Fibroblast of skin of abdomen (primary cell): ENCODE measurements at places on chromosomes 1 and 21.

DNA sequence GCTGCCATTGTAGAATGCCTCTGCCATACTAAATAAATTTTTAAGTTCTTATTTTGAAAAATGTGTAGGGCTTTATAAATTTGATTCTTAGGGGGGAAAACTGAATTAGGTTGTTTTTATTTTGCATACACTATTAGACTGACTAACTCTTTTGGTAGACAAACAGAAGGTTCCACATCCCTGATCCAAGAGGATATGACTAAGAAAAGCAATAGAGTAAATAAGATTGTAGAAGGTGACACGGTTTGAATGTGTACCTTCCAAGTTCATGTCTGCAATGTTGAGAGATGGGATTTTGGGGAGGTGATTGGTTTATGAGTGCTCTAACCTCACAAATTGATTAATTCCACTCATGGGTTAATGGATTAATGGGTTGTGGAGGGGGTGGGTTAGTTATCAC, 127.9 kb downstream of the GLUL start:
- DNase-seq: no peak

GRCh38 chr21:41322496-41323382, 6.1 kb downstream of the FAM3B start:
- no peak for DNase-seq

DNA sequence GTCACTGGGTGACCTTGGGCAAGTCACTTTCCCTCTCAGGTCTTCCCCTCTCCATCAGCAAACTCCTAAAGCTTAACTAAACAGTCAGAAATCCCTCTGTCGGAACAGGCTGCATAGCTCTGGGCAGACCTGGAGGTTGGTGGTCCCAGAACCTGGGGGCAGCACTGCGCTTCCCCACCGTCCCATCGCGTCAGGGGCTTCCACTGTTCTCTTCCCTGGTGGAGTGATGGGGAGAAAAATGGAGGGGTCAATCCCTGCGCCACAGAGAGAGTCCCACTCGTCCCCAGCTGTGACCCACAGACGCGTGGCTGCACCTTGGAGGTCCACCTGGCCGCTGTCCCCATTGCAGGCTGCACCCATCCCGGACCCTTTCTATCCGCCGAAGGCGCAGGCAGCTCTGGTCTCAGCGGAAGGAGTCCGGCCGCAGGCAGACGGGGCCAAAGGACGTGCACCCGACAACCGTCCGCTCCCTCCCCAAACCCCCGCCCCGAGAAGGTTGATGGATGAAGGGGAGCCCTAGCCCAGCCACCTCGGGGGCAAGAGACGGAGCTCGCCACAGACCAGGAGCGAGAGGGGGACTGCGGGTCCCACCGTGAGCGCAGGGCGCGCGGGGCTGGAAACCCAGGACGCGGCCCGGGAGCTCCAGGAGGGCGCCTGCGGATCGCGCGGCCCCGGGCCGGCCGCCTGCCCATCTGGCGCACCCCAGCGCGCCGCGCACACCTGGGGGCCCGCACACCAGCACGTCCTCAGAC, 588 bp upstream of the WNT3A start:
- no peak for DNase-seq

DNA sequence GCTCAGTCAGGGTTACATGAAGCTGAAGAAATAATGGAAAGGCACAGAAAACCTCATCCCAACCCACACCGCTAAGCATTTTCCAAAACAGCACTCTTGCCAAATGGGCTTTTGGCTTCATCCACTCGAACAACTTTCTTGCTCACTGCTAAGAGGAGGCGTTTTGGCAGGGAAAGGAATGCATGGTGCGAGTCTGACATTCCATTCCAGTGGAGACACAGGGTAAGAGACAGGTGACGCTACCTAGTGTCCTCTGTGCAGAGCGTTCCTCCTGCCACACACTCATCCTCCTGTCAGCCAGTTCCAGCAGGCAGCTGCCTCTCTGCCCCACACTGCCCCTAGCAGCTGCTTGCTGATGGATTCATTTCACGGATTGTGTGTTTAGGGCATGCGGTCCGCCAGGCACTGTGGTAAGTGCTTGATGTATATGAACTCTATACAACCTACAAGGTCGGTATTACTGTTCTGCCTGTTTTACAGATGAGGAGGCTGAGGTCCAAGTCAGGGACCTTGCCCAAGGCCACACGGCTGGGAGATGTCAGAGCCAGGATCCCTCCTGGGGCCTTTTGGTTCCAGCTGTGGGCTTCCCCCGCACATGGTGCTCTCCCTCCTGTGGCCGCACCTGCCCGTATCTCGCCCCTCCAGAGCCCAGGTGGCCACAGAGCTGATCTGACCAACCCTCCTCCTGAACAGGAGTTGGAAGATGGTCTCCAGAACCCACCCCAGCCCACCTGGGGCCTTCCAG, 25.7 kb upstream of the BACE2 start:
- peak; percentile 92 for DNase-seq

DNA sequence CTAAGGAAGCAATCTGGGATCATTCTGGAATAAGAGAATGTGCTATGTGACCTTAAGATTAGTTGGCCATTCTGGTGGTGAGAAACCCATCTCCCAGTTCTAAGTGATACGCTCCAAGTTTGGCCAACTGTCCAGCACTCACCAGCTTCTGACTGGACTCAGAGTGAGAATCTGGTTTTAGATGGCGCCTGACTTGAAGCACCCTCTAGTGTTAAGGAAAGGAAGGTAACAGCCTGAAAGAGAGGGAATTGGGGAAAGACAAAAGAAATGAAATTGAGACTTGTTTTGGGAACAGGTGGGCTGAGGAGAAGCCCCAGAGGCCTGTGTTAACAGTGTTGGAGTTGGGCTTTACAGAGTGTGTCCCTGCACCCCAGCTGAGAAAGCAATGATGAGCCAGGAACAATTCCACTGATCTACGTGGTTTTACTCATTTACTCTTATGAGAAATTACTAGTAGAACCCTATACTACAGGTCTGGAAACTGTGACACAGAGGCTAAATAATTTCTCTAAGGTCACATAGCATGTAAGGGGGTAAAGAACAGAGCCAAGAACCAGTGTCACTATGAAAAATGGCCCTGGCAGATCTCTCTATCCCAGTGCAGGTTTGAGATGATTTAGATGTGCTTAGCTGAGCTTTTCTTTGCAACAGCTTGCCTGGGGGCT, 9.3 kb upstream of the FCAMR start:
- DNase-seq: no peak

GRCh38 chr1:201422436-201423030, 1.0 kb upstream of the TNNI1 start:
- no peak for DNase-seq

GRCh38 chr1:8082945-8083344, 56.8 kb upstream of the ERRFI1 start:
- peak; percentile 84 for DNase-seq

DNA sequence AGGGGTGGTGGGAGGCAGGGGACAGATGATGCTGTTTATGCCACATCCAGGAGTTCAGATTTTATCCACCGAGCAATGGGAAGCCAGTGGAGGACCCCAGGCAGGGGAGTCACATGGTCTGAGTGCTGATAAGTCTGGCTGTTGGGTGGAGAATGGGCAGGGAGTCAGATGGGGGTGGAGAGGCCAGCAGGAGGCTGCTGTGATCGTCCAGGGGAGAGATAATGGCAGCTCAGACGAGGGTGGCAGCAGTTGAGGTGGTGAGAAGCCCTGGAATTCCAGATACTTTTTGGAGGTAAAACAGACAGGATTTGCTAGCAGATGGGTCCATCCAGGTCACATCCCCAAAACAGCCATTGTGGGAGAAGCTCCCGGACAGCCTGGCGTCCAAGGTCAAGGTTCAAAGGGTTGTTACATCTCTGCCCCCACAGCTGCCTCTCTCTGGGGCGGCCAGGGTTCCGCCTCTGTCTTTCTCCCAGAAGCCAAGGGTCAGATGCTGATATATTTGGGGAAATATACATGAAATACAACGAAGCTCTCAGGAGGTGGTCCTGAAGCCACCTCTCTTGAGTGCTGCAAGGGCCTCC, 252.1 kb upstream of the TMEM51 start:
- DNase-seq: no peak

DNA sequence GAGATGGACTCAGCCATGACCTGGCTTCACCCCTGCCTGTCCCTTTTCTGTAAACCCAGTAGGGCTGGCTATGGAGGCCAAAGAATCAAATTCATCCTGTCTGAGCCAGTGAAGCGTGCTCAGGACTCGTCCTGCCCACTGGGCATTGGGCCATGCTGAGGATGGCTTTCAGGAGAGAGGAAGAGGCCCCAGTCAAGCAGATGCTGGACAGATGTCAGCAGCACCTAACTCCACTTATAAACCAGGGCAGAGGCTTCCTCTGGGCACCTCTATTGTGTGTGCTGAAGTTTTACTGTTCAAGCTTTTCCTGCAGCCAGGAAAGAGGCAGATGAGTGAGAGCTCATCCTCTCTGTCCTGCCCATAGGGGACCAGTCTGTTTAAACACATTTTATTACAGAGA, 97.4 kb upstream of the GCLM start:
- no peak for DNase-seq

DNA sequence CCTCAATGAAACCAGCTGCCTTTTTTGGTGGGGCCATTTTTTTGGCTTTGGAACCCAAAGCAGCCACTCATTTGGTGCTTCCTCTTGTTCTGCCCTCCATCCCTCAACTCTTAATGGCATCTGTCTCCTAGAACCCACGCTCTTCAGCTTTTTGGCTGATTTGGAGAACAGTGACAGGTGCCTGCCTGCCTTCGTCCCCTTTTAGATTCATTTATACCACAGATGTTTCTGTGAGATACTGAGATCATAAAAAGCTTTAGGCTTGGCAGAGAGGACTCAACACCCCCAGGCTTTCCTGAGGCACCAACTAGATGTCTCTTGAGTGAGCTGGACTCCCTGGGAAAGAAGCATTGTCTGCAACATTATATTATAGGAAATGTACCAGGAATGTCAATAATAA, 20.4 kb upstream of the YTHDF2 start:
- DNase-seq: no peak

- DNase-seq: peak; percentile 90
Measured at GRCh38 chr1:108830119-108831008, 26.5 kb downstream of the AKNAD1 start.

- DNase-seq: no peak
Measured at GRCh38 chr1:7517611-7518330, 253.3 kb upstream of the VAMP3 start.

GRCh38 chr1:246971090-246971721, 36.7 kb downstream of the ZNF695 start:
- DNase-seq: peak; percentile 2

GRCh38 chr1:107739201-107739600, 225.8 kb downstream of the VAV3 start:
- no peak for DNase-seq

DNA sequence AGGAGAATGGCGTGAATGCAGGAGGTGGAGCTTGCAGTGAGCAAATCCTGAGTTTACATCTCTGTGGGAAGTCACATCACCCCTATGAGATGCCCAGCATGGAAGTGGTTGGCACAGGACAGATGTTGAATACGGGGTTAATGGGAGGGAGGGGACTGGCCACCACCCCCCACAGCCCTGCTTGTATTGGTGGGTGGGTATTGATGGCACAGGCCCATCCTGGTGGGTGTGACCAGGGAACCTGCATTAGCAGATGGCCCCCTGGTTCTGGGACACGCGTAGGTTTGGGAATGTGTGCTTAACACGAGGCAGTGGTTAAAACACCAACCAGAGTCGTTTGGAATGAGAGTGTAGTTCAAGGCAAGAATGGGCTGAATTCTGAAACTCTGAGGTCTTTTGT, 117.9 kb downstream of the PRDM2 start:
- no peak for DNase-seq

DNA sequence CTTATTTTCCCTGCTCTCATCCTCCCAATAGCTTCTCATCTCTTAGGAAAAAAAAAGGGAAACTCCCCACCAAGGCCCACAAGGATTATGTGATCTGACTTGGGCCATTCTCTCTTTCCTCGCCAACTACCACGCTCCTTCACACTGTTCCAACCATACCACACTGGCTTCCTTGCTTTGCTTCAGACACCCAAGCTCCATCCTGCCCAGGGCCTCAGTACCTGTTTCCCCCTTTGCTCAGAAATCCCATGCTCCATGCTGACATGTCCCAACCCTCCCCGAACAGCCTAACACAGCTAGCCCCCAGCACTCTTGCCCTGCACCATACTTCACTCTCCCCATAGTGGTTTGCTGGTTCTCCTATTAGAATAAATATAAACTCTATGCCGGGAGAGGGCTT, 39.2 kb downstream of the MAB21L3 start:
- DNase-seq: no peak

- DNase-seq: no peak
Measured at GRCh38 chr1:89259283-89259971, 13.2 kb downstream of the GBP5 start.

DNA sequence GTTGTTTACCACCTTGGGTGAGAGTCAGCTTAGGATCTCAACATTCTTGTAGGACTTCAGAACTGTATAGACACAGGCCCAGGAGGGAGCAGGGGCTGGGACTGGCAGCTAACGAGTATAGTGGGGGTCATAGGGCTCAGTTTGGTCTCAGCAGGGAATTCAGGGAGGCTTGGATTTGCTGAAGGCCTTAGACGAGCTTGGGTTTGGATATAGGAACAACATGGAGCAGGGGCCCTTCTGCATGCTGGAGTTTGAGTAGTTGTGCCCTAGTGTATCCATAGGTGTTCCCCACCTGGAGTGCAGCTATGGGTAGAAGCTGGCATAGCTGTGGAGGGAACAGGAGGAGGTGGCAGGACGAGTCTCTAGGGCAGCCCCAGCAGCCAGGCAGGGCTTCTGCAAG, 63.4 kb upstream of the MAP1LC3C start:
- no peak for DNase-seq

- no peak for DNase-seq
Measured at GRCh38 chr1:209257454-209257853, 326.1 kb upstream of the CAMK1G start.

DNA sequence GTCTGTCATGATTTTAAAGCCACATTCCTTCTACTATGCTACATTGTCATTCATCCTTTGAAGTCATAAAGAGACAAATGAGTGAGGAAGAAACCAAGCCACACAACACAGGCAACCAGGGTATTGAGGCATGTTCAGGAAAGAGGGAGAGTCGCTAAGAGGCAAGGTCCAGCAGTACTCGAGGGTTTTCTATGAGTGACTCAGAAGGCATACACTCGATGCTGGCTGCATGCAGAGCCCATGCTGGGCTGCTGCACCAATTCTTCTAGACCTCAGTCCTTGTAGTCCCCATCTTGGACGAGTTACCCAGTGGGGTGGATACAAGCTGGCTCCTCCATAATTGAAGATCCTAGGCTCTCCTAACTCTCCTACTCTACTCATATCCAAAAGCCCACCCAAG, 57.6 kb downstream of the OLFML2B start:
- DNase-seq: no peak

GRCh38 chr1:110936567-110936966, 27.2 kb downstream of the LRIF1 start:
- no peak for DNase-seq

DNA sequence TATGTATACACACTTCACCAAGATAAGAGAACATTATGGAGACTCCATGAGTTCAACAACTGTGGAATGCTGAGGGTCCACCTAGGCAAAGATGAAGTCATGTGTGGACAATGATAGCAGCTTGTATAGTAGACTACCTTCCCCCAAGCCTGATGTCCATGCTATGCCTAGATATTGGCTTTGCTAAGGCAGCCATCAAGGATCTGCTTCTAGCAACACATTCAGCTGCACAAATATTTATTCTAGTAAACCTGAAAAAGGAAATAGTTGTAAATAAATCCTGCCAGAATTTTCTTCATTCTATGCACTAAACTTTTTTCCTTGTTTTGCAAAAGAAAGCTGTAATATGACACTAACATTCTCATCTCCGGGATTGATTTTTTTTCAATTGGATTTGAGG, 7.0 kb upstream of the LPAR3 start:
- no peak for DNase-seq
